ENCODE measurements at places on chromosomes 5 and 9.

- no peak for DNase-seq
Measured at GRCh38 chr9:27600256-27600655, 27.0 kb upstream of the C9orf72 start.

DNA sequence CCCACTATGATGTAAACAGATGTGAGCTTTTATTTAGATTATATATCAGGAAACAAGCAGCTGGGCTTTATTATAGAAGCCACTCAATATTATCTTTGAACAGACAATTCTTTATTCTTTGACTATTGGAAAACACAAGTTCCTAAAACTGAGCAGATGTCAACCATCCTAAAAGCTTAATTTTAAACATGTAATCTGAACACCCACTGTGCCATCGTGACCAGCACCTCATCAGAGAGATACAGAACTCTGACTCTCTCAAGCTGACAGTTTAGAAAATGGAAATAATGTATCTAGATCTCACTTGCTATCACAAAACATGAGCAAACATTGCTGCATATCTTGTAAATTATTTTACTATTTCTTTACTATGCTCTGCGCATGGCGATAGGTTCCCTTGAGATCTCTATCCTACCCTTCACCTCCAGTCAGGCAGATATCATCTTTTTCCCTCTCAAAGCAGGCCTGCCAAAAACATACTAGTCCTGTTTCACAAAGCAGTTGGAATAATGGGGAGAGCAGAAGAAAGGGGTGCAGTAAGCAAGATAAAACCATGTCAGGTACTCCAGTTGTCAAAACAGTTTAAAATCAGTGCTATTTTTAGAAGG is 151.0 kb downstream of the KIAA0825 start:
- peak; percentile 45 for DNase-seq

DNA sequence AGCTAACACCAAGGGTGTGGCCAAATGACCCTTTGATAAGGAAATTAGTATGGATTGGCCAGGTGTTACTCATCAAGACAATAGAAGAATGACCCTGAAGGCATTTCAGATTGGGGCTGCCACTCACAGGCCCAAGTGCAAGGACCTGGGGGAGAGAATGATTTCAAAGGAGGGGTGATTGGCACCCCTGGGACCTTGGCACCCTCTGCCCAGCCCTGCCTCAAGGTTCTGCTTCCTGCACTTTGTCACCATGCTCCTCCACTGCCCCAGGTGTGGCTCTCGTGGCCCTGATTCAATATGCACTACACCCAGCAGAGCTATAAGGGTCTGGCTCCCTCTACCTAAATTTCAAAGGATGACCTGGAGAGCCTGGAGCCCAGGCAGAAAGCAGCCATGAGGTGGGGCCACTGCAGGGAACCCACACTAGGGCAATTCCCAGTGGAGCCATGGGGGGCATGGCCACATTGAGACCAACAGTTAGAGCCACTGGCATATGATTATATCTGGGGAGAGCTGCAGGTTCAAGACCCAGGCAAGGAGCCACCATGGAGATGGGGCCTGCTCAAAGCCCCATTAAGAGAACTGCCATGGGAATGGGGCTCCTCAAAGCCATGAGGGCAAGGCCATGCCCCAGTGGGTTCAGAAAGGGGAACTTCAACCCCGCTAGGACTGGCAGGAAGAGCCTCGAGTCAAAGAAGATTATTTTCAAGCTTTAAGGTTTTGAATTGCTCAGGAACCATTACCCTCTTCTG is 93.0 kb downstream of the CEMIP2 start:
- DNase-seq: no peak

DNA sequence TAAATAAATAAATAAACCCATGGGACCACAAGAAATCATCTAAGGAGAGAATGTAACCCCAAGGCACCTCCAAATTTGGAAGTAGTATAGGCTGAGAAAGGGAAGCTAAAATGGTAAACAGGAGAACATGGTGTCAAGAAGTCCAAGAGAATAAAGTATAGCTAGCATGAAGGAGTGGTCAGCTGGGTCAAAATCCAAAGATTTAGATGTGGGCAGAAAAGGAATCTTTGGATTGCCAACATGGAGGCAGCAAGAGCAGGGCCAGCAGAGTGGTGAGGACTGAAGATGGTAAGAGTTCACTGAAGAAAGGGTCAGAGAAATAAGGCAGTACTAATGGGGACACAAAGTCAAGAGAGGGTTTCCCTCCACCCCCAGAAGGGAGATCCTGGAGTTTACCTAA is 53.0 kb downstream of the TSSK1B start:
- DNase-seq: no peak

GRCh38 chr9:127589955-127590370 is 22.1 kb upstream of the STXBP1 start:
- DNase-seq: peak; percentile 91

DNA sequence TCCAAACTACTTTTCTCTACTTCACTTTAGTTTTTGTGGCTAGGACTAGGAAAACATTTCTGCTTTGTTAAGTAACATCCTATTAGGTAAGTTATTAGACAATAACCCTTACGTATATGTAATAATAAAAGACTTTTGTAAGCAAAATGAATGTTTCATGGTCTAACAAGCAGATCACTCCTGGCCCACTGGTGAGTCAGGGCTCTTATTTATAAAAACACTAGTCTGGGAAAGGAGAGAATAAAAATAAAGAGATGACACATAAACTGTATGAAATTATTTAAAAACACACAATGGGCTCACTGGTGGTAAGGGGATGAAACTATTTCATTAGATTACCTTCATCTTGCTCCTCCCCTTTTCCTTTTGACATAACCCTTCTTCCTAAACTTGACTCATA is 2212.2 kb upstream of the ACO1 start:
- DNase-seq: no peak

DNA sequence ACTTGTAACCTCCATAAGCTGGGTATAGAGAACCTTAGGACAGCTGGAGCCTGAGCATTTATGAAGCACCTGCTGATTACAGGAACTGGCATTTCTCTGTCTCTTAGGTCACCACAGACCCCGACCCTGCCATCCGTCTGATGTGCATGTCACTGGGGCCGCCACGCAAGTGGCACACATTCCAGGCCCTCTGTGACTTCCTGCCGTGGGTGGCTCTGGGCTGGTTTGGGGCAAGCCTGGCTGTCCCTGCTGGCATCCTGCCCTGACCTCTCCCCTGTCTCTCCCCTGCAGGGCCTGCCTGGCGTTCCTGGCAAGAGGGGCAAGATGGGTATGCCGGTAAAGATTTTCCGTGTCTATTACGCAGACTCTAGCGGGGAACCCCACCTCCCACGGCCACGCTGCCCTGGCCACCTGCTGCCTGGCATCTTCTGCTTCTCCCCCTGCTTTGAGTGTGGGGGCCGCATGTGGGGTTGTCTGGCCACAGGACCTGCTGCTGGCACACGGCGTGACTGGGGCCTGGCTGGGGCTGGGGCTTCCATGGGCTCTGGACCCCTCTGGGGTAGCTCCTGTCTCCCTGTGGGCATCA is 55.4 kb downstream of the COL27A1 start:
- no peak for DNase-seq

- DNase-seq: no peak
Measured at GRCh38 chr9:15438891-15439290, 16.2 kb downstream of the SNAPC3 start.

GRCh38 chr5:117892360-117892759 is 1096.0 kb downstream of the DTWD2 start:
- DNase-seq: no peak

- no peak for DNase-seq
Measured at GRCh38 chr5:6728011-6728794, 15.0 kb downstream of the TENT4A start.

DNA sequence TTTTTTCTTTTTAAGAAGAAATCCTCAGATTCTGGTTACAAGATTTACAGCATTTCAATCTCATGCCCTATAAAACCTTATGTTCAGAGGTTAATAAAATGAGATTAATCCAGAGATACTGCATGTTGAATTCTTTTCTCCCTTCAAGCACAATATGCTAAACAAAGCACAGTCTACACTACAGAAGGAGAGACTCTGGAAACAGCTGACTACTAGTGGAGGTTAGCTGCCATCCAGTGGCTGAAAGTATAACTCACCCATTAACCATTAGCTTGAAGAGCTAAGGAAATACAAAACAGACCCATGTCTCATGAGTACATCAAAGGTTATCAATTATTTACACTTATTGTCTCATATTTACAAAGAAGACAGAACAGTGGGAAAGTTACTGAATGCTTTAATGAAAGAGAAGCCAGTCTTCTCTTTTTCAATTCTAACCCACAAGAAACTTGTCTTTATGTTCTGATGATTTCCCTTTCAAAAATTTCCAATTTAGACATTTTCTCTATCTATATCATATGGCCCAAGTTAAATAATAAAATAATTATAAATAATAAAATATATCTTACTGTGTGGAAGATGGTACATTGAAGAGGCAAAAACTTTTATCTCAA is 12.7 kb upstream of the DNAH5 start:
- no peak for DNase-seq

- no peak for DNase-seq
Measured at GRCh38 chr5:180644129-180644824, 5.1 kb downstream of the FLT4 start.

DNA sequence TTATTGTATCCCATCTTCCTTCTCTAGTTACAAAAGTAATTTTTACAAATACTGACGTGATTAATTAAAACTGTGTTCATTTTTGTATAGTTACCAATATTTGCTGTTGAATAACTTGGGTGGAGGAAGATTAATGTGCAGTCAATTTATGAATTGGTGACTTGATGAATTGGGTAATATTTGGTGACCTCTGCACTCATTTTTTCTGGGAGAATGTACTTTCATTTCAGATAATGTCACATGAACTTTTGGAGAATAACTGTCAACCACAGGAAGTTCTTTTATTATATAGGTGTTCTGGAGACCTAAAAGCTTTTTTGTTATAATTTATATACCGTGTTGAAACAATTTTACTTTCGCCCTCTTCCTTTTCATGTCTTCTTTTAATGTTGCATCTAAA is 26.4 kb upstream of the FKTN start:
- DNase-seq: no peak

DNA sequence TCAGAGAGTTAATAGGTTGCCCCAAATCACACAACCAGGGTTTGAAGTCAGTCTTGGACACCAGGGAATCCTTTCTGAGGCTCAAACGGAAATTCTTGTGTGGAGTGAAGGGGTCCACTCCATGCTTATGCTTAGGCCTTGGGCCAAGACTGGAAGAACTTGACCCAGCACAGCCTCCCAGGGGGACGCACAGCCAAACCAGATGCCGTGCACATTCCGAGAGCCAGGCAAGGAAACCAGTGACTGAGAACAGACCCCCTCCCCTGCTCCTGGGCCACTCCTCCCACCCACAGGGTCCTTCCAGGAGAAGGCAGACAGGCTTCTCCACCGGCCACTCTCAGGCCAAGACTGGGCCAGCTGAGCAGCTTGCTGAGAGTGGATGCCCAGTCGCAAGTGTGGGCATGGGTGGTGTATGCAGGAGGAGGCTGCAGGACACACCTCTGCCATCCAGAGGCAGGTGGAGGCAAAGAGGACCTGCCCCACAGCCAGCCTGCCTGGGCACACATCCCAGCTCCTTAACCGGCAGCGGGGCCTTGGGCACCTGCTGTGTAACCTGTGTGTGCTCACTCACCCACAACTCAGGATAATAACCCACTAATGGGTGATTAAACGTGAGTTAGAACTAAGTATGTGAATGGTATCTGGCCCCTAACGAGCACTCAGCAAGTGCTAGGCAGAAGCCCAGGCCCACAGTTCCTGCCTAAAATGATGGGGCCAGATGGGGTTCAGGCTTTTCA is 38.0 kb downstream of the NIPAL4 start:
- no peak for DNase-seq

DNA sequence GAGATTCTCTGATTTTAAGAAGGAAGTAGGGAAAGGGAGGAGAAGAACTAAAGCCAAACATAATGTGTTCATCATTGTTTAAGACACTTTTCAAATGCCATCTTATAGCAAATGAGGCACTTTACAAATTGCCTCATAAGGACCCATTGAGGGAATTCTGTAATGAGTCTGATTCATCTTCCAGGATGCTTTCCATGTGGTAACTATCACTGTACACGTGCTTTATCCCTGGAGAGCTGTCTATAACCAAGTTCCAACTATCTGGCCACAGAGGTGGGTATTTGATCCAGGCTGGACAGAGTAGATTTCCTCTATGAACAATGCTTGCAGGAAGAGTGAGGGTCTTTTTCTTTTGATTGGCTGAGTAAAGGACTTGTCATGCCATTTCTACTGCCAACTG is 183.5 kb upstream of the NFIB start:
- no peak for DNase-seq

DNA sequence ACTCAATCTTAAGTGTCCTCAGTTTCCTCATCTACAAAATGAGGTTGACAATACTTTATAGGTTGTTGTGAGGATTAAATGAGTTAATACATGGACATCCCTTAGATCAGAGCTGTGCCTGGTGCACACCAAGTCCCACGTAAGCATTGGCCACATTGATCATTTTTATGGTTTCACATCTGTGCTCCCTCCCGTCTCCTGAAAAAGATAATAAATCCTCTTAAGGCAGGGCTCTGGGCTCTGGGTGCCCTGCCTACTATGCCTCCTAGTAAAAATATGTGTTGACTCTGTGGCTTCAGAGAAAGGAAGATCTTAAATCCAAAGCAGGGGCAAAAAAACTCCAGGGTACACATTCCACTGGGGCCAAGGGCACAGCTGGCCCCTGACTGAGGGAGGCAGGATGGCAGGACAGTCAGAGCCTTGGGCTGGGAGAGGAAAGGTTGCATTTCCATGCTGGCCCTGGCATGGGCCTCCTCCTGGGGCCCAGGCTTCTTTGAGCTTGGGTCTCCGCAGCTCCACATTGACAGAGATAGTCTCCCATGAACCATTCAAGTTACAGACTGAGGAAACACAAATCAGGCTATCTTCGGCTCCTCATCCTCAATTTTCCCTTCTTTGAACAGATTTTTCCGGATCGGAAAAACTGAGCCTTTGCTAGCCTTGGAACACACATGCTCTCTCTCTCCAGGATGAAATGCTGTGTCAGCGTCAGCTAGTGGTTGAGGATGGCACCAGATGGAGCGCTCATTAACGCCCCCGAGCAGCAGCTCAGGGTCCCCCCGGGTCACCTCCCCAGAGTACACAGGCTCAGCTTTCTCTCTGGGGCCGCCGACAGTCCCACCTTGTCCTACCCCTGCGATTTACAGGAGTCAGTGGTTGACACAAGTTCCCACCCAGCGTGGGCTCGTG is 22.4 kb upstream of the KIF12 start:
- DNase-seq: no peak

GRCh38 chr5:45642370-45642769 is 53.8 kb downstream of the HCN1 start:
- DNase-seq: no peak

GRCh38 chr9:27977931-27978330 is 404.6 kb upstream of the C9orf72 start:
- no peak for DNase-seq

GRCh38 chr5:45355189-45355992 is 340.8 kb downstream of the HCN1 start:
- DNase-seq: no peak

DNA sequence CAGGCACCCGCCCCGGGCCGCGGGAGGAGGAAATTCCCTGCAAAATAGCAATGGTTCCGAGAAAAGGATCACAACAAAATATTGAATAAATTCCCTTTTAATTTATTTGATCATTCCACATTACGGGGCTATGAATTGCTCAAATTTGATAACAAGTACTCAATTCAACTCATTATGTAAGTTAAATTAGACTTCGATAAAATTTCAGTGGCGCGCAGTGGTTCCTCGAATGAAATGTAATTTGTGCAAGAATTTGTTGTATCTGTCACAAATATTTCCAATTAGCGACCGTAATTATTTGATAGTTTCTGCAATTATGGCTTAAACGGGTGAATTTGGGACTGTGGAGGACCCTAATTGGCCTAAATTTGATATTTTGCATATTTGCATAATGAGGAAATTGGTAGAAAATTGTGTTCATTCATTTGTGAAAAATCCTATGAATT is 76.0 kb upstream of the TBCA start:
- DNase-seq: no peak

GRCh38 chr5:80764786-80765185 is 110.0 kb upstream of the DHFR start:
- DNase-seq: no peak

Data from SJCRH30 (cell line).